ENCODE measurements at places on chromosomes 3 and 15.

DNA sequence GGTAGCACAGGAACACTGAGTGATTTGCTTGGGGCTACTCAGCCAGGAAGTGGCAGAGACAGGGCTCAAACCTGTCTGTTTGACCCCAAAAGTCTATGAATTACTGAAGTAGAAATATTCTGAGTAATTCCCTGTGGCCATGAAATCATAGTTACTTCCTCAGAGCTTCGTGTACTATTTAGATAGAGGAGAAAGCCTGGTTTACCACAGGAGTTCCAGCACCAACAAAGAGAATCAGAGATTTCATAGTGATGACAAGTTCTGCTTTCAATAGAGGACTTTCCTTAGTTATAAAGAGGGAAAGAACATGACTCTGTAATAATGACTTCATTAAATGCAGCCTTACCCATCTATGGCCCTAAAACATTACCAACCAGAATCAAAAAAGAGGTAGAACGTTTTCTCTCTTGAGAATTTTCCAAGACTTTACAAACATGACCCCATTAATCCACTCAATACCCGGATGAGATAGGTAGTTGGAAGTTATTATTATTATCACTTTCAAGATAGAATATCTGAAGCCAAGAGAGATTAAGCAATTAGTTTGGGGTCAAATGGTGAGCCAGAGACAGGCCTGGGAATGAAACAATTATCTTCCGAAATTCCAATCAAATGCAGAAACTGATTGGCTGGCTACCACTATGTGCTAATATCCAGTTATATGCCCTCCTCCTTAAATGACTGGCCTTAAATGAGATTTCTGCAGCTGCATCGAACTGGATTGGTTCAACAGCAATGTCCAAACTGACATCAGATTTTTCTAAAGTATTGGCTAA lies 13.6 kb upstream of the WNT5A start:
- no peak for DNase-seq

GRCh38 chr15:98003996-98004395 lies 43.5 kb downstream of the ARRDC4 start:
- no peak for DNase-seq

GRCh38 chr3:168647582-168647981 lies 551.9 kb upstream of the GOLIM4 start:
- no peak for DNase-seq

DNA sequence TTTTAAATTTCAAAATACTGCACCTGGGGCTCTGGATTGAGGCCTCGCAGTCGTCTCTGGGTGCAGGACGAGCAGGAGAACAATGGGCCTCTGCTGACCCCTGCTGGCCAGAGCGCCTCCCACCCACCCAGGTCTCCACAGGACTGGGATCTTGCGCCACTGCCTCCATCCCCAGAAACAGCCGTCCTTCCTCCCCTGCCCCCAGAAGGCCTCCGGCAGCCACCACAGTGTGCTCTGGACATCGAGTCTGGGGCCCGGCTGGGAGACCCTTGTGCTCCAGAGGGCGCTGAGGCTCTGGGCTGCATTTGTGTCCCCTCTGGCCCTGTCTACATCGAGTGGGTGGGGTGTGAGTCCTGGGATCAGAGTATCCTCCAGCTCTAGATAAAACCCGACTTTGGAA lies 6.7 kb upstream of the ACSBG1 start:
- peak; percentile 69 for DNase-seq

DNA sequence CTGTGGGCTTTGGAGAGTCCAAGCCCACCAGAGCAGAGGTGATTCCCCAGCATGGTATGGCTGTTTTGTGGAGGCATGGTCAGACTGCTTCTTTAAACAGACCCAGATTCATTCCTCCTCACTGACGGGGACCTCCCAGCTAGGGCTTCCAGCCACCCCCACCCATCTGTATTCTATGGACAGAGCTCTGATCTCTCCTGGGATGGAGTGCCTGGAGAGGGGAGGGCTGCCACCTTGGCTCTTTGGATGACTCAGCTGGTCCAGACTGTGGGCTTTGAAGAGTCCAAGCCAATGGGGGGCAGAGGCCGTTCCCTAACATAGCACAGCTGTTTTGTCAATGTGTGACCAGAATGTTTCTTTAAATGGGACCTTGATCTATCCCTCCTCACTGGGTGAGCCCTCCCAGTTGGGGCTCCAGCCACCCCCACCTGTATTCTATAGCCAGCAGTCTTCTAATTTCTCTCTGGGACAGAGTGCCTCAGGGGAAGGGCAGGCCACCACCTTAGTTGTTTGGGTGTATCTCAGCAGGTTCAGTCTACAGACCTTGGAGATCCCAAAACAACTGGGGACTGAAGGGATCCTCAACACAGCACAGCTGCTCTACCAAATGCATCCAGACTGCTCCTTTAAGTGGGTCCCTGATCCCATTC lies 122.0 kb upstream of the OSTN start:
- DNase-seq, result no peak

DNA sequence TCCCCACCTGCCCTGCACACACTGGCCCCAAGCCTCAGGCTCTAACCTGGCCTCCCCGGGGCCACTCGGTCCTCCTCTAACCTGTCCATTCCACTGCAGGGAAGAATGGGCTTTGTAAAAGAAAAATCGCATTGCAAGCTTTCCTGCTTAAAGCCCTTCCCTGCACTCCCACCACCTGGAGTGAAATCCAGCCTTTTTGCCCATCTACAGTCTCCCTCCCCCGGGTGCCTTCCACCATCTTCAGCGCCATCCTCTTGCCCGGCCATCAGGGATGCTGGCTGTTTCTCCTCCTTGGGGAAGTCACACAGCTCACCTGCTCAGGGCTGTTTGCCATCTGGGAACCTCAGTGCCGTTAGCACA lies 266.9 kb downstream of the OCA2 start:
- no peak for DNase-seq

DNA sequence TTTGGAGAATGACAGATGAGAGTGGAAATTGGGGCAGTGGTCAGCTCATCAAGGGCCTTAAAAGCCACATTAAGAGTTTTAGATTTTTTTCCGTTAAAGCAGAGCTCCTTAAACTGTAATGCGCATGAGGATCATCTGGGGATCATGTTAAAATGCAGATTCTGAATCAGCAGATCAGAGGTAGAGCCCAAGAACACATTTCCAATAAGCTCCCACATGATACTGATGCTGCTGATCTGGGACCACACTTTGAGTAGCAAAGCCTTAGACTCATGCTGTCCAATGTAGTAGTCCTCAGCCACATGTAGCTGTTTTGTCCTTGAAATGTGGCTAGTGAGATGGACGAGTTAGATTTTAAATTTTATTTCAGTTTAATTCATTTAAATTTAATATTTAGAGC lies 26.3 kb upstream of the POMGNT2 start:
- DNase-seq, result no peak

GRCh38 chr3:126136428-126137220 lies 43.8 kb downstream of the ALDH1L1 start:
- no peak for DNase-seq

GRCh38 chr3:44030687-44031305 lies 210.9 kb upstream of the TOPAZ1 start:
- no peak for DNase-seq

GRCh38 chr3:155745795-155746550 lies 1.1 kb upstream of the PLCH1 start:
- DNase-seq, result no peak

DNA sequence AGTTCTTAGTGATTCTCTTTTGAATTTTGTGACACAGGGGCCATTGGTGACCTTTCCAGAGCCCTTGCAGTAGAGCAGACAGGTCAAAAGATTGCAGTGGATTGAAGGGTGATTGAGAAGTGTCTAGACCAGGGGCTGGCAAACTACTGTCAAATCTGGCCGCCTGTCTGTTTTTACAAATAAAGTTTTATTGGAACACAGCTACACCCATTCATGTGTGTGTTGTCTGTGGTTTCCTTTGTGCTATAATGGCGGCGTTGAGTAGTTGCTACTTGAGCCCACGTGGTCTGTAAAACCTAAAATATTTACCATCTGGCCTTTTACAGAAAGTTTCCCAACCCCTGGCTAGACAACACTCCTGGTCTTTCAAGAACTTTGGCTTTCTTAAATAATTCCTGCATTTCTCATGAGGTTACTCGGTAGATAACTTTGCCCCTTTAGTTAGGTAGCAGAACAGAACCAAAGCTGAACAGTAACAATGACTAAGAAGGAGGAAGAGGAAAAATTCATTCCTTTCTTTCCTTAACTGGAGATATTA lies 265.1 kb upstream of the NR2E3 start:
- DNase-seq, result no peak

GRCh38 chr3:108093616-108094015 lies 2.8 kb upstream of the CD47 start:
- no peak for DNase-seq

DNA sequence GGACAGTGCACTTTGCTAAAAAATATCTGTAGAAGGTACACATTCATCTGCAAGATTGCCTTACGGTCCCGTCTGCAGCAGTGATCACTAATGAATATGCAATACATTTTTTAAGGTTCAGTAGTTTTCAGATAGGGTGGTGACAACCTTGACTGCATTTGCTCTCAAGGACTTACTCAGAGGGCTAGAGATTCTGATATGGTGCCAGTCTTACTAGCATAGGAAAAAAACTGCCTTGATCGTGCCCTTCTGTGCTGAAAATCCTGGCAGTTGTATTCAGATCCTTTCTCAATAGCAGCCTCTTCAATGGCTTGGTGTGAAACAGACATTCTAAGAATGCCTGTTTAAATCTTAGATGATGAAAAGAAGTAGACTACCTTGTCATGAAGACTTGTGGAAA lies 411.9 kb upstream of the CCDC54 start:
- DNase-seq, result no peak

GRCh38 chr15:72835294-72835890 lies 51.8 kb upstream of the ADPGK start:
- DNase-seq, result no peak

DNA sequence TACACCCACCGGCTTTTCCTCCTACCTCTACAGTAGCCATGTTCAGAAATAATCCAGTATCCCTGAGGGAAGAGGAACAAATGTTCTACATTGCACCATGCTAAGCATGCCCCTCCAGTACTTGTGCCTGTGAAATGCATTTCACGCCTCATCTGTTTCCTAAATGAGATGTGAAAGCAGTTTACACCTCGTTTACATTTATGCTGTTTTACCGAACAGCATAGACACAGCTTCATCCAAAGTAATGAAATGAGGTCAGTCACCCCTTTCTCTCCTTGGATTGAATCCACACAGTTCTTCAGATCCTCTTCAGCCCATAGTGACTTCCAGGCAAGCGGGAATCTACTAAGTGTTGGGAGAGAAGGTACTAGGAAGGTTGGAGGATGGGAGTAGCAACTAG lies 514.3 kb downstream of the PDCD6IP start:
- no peak for DNase-seq

- no peak for DNase-seq
These were observed 6.3 kb upstream of the PIAS1 start for GRCh38 chr15:68047826-68048225.

GRCh38 chr3:107833043-107833442 lies 257.8 kb downstream of the CD47 start:
- no peak for DNase-seq

DNA sequence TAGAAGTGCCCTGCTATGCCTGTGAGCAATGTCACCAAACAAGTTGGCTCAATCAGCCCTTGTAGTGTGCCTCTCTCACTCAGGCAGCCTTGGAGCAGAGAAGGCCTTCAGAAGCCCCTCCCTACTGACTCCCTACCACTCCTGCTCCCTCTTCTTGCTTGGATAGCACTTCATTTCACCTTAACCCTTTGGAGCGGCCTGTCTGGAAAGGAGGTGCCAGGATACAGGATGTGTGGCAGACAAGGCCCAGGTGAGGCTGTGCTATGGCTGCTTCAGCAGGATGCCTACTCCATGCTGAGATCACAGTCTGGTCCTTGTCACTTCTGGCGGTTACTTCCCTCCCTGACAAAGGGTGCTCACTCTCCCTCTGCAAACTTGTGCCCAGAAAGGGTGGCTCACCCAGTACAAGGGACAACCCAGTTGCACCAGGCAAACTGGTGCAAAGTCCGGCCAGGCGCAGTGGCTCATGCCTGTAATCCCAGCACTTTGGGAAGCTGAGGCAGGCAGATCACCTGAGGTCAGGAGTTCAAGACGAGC lies 1.1 kb downstream of the MON1A start:
- DNase-seq, result no peak

DNA sequence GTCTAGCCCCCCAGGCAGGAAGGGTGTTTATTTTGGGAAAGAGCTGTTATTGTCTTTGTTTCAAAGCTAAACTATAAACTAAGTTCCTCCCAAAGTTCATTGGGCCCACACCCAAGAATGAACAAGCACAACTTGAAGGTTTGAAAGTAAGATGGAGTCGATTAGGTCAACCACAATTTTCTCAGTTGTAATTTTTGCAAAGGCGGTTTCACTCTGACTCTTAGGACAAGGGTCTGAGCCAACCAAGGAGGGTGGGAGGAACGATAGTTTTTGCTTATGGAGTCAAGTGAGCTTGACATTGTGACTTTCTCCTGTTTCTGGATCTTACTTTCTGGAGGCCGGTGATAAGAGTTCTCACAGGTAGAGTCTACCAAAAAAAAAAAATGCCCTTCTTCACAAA lies 5.8 kb upstream of the ZNF770 start:
- DNase-seq, result no peak
